ENCODE measurements at places on chromosomes 3 and 15. TPM values are rescaled to one million over a fixed set of nuclear protein-coding genes. Genes with fewer than 3 reads are reported as not detected.

Gene SLC38A3
- not detected for total RNA-seq

Gene CIDEC
- total RNA-seq, result not detected

Gene ZPLD1
- total RNA-seq, result 74.8 TPM

Gene GOLGA6L1
- total RNA-seq, result not detected

Gene NUDT16
- total RNA-seq, result 8.7 TPM

Gene PROS1
- total RNA-seq, result 60.3 TPM

Gene PLAAT1
- 0.20 TPM for total RNA-seq

Gene RTP3
- total RNA-seq, result not detected

Gene KBTBD12
- total RNA-seq, result 1.2 TPM

Gene SNX4
- 82.4 TPM for total RNA-seq

Gene MLH1
- total RNA-seq, result 41.9 TPM

Gene SPINT1
- total RNA-seq, result 144 TPM
